NCI-H2081 treated with DMSO at 0.1 percent for 48 hours (cell line): ENCODE measurements at places on chromosomes 7 and 10.

DNA sequence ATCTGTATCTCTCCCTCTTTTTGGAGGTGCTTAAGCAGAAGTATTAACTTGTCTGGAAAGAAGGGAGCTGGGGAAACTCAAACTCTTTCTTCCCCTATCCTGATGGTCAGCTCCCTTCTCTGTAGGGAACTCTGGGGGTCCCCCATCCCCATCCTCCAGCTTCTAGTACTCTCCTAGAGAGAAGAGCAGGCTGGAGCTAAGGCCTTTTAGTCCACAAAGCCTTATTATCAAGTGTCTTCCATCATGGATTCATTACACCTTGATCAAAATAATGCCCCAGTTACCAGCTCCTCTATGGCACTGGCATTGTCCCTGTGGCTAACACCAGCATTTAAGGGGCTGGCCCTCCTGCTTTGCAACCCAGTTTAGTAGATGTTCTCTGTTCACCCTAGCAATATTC is 35.7 kb downstream of the CADPS2 start:
- no peak for DNase-seq

- no peak for DNase-seq
These were observed 22.1 kb upstream of the LMOD2 start for GRCh38 chr7:123633553-123633952.

- DNase-seq: no peak
These were observed 181.8 kb downstream of the DNAJB6 start for GRCh38 chr7:157518514-157519175.

DNA sequence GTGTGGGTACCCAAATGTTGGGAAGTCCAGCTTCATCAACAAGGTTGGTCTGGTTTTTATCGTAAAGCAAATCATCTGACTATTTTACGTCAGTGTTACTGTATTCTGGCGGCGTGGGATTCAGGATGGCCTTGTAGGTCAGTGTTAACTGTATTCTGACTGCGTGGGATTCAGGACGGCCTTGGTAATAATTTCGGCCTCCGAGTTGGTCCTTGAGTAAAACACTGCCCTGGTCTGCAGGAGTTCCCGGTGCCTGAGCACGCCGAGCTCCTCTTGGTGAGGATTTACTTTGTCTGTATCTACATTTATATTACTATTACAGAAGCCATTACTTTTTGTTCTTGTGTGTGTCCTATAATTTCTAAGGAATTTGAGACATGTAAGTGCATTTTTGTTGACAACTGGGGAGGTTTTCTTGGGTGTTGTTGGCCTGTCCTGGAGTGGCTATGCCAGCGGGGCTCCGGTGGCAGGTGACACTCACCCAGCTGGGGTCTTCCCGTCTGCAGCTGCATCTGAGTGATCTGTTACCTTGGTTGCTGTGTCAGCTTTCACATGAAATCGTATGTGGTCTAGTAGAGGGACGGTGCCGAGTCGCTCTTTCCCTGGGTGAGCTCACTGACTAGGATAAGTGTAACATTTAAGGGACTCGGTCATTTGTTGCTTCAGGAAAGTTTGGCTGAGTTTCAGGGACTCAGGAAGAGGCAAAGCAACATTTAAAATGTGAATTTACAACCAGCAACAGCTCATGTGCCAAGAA is 9.2 kb downstream of the GTPBP4 start:
- no peak for DNase-seq

DNA sequence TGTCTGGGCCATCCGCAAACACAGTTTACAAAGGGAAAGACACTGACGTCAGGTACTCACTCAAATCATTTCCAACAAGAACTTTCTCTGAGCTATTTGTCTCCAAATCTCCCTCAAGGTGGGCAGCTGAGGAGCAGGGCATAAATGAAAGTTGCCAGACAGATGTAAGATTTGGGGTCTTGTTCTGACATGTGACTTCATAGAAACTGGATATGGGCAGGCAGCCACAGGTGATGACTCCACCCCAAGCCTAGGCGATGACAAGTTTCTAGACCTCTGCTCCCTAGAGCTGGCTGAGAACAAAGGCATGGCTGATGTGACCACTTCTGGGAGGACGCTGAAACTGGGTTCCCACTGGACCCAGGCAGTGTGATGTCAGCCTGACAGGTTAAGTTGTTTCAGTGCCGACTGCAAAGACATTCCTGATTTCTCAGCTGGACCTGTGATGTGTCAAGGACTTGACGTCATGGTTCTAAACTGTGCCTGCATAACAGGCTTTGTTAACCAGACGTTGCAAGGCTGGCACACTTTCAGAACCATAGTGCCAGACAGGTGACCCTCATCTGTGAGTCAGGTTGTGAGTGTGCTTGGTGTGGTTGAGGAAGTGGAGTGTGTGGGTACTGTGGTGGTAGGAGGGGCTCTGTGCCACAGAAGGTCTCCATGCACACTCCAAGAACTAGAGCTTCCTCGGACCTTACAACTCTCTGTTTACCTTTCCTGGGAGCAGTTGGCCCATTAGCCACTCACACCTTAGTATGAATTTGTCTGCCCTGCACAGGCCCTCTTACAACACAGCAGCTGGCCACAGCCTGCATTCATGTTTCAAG is 39.9 kb upstream of the EBF3 start:
- DNase-seq: no peak

- no peak for DNase-seq
These were observed 9.7 kb downstream of the EXOC6 start for GRCh38 chr10:92857904-92858514.

DNA sequence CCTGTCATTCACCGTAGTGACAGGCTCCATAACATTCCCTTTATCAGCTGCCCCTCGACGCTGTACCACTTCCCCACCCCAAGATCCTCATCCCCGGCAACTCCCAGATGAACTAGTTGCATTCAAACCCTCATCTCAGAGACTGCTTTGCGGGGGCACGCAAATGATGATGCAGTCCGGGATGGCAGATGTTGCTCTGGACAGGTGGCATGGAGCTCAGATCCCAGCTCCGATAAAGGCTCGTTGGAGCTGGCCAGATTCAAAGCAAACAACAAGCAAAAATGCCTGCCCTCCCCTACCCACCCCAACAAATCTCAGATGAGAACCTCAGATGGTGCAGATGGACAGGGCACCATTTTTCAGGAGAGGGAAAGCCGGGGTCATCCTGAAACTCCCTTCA is 46.7 kb downstream of the CARD11 start:
- DNase-seq: no peak

DNA sequence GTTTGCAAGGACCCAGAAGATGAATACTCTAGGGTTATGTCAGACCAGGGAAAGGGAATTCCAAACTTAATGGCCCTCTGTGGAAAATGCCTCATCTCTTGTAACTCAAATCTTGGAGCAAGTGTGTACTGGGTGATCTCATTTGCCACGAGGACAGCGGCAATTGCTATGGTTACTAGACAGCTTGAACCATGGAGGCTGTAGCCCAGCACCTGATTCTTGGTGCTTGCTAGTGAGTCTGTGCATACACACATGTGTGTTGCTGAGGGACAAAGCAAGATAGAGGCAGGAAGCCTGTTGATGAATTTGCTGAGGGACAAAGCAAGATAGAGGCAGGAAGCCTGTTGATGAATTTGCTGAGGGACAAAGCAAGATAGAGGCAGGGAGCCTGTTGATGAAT is 58.6 kb upstream of the FEZF1 start:
- DNase-seq: no peak

GRCh38 chr7:22709857-22710256 is 17.1 kb upstream of the IL6 start:
- no peak for DNase-seq

DNA sequence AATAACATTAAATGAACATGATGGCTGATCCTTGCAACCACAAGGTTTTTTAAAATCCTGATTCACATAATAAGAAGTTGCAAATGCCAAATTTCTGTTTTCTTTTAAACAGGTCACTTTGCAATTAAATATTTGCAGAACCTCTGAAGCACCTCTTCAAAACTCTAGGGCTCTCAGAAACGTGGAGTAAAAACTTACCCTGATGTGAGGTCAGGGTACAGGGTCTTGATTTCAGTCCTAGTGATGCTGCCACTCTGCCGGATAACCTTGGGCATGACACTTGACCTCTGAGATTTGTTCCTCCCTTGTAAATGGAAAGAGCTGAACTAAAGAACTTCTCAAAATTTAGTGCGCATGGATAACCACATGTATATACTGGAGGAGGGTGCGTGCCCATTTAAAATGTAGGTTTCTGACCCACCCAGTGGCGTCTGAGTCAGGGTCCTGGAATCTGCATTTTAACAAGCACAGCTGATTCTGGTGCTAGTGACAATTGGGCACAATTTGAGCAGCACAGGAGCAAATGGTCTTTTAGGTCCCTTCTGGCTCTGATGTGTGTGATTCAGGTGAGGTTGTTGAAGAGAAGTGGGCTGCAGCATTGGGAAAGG is 35.5 kb upstream of the TNPO3 start:
- DNase-seq: no peak

- DNase-seq: no peak
These were observed 13.6 kb downstream of the CFTR start for GRCh38 chr7:117493460-117493859.

DNA sequence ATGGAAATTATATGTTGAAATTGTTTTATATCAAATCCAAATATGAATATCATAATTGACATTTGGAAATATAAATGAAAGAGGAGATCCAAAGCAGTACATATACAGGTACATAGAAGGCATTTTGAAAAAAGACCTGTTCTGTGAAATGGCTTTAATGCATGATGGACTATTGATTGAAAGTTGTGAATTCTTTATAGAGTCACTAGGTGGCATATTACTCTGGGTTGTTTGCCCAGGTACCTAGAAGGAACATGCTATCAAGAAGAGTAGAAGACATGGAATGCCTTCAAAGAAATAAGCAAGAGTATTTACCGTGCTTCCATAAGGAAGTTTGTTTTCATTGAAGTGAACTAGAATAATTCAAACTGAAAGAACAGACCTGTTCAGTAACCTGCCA is 160.0 kb upstream of the ANK3 start:
- DNase-seq: no peak

- DNase-seq: no peak
These were observed 5.9 kb downstream of the ZKSCAN1 start for GRCh38 chr7:100021297-100021696.

DNA sequence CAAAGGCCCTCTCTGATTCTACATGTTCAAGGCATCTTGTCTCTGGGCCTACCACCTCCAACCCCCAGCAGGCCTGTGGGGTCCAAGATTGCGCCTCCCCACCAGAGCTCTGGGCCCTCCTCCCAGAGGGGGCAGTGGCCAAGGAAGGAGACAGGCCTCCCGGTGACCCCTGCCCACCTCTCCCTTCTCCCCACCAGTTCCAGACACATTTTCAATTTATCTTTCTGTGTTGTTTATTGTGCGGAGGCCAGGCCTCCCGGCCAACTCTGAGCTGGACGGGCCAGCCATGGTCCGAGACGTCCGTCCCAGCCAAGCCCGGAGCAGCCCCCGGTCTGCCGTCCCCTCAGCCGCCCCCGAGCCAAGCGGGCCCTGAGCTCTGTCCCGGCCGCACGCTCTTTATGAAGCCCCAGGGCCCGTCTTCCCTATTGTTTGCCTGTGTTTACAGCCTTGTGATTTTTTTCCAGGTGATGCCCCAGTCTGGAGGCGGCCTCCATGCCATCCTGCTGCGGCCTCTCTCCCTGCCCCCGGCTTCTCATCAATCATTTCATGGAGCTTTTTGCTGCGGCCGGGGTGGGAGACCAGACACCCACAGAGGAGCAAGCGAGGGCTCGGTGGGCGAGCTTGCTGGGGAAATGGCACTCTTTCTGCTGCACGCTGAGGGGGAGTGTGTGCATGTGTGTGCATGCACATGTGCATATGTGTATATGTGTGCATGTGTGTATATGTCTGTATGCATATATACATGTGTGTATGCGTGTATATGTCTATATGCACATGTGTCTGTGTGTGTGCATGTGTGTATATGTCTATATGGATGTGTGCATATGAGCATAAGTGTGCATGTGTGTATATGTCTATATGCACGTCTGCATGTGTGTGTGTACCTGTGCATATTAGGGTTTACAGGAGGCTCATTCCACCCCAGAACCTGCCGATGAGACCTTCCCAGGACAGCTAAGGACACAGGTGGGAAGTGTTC is 52.7 kb upstream of the ELN start:
- no peak for DNase-seq

GRCh38 chr7:13991791-13992595 is 2.5 kb upstream of the ETV1 start:
- no peak for DNase-seq

GRCh38 chr10:107631876-107632275 is 467.4 kb upstream of the SORCS1 start:
- DNase-seq: no peak

DNA sequence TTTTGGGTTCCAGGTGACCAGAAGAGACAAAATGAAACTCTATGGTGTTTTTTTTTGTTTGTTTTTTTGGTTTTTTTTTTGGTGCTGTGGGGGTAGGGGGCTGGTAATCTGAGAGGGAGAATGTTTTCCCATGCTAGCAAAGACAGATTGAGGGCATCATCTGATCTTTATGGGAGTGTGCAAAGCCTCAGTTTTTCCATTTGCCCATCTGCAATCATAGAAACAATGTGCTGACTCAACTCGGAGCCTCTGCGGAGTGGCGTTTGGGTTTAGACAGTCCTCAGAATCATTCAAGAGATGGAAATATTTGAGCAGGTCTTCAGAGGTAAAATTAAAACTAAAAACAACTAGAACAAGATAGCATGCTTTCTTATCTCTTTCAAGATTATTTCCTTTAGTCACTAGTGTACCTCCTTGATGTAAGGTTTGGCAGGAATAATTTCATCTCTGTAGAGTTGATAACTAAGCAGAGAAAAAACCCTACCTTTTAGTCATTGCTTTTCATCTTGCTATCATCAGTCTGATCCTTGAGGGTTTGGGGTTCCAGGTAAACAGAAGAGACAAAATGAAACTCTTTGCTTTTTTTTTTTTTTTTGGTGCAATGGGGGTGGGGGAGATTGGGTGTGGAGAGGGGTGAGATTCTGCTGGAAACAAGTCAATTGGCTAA is 18.0 kb downstream of the CNNM2 start:
- DNase-seq: no peak

GRCh38 chr7:39133088-39133487 is 155.4 kb downstream of the POU6F2 start:
- no peak for DNase-seq

DNA sequence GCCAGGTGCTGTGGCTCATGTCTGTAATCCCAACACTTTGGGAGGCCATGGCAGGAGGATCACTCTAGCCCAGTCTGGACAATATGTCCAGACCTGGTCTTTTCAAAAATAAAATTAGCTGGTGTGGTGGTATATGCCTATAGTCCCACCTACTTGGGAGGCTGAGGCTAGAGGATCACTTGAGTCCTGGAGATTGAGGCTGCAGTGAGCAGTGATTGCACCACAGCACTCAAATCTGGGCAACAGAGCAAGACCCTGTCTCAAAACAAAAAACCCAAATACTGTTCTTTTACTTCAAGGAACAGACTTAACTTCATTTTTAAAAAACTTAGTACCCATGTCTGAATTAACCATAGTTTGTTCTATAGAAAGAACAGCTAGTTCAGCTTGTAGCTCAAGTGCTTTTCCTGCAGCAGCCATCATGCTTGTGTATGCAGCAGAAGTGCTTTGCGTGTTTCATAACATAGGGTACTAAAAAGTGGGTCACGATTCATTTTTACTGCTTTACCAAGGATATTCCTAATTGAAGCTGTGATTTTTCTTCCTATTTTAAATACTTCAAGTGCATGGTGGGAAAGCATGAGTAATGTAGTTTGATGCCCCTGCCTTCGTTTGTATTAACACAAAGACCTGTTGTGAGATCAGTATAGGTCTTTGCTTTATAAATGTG is 5.9 kb downstream of the EIF4H start:
- no peak for DNase-seq
